ENCODE measurements at places on chromosomes 4 and X. TPM values are rescaled to one million over a fixed set of nuclear protein-coding genes. Genes with fewer than 3 reads are reported as not detected.
A peak's percentile ranks its signal among the peaks of the same experiment; 100 is the strongest.

DNA sequence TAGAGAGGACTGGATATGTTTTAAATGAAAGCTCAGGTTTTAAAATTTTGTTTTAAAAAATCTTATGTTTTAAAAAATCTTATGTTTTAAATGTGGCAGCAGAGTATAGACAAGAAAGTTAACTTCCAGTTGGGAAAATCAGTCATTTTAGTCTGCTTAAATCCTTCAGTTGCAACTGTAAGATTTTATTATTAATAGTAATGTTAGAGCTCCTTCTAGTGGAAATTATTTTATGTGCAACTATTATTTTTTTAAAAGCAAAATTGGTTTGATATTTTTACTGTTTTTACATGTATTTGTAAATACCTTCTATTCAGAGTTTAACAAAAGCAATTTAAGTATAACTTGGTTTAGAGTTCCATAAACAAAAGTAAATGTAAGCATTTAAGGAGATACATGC lies 8.5 kb upstream of the NUDT6 start:
- DNase-seq, result no peak

- DNase-seq, result no peak
These were observed 93.3 kb upstream of the MAML3 start for GRCh38 chr4:140247237-140247636.

GRCh38 chr4:5338531-5338930 lies 287.3 kb downstream of the STK32B start:
- no peak for DNase-seq

DNA sequence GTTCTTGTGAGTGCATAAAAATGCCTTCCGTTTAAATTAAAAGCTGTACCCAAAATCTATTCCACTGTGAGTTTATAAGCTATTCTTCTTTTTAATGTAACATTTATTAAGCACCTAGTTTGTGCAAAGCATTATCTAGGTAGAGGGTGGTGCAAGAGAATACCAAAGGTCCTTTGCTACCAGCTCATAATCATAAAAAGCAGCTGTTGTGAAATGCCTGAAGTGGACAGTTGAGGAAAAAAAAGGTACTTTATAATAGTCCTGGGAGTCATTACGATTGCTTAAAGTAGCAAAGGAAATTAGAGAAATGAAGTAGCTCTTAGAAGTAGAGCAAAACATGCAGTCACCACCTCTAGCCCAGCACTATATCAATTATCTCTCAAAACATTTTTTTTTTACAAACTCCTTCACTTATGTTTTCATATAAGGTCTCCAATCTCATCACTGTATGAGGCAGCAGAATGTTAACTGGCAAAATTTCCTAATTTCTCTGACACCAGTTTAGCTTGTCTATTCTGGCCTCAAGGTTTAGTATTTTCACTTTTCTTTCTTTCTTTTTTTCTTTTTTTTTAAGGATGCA lies 2.1 kb downstream of the MBNL3 start:
- no peak for DNase-seq

GRCh38 chrX:13647709-13648212 lies 5.2 kb upstream of the TCEANC start:
- DNase-seq, result peak; percentile 74

SLC10A4 gene
- polyA plus RNA-seq, result not detected

MAGEB1 gene
- not detected for polyA plus RNA-seq

APOOL gene
- polyA plus RNA-seq, result 2.8 TPM

PRR32 gene
- polyA plus RNA-seq, result not detected
